Prostate gland (tissue), 2 donors: ENCODE measurements at places on chromosomes 6 and 20. TPM values are rescaled to one million over a fixed set of nuclear protein-coding genes. Genes with fewer than 3 reads are reported as not detected.

DNA sequence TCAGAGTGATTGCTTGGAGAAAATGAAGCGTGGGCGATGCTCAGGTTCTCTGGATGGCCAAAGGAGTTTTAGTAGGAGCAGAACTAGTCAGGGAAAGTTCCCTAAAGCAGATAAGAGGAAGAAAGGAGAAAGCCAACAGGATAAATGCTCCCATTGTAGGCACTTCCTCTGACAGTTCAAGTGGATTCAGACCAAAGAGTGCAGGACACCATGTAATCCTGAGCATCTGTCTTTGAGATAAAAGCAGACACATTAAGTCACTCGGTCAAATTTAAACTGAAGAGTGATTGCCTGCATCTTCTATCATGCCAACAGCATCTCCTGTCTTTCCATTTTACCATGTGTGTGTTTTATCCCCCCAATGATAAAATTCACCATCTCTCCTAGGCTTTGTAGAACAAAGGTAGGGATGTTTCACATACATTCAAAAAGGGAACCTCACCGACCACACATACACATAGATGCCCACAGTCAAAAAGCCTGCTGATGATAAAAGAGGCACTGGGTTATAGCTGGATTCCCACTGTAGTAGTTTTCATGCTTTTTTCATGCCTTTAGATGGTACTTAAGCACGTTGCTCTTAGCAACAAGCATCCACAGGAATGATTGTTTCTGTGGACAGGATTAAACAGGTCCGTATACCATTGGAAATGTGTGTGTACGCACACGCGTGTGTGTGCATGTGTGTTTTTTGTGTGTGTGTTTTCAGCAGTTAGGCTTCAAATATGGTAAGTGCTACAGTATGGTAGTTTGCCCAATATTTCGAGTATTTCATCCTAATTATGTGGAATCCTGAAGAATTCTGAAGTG is 7.0 kb downstream of the GRIK2 start:
- no peak overlapping the region for H3K4me3 ChIP-seq
- H3K4me1 ChIP-seq: no peaks in the 10 kb centered on the region

- peaks cover 28% of the 10 kb centered on the region for H3K4me1 ChIP-seq
- no peak for DNase-seq
- peak overlapping the region; percentile 23 for H3K27ac ChIP-seq
- peaks cover 26% of the 10 kb centered on the region for H3K36me3 ChIP-seq
- no peak overlapping the region for H3K4me3 ChIP-seq
- H3K27me3 ChIP-seq: no peaks in the 10 kb centered on the region
Measured at GRCh38 chr20:62307226-62308101, 4.7 kb downstream of the ADRM1 start.

The SAMD10 gene
- 14.7 TPM for total RNA-seq

The ARMC2 gene
- 2.0 TPM for total RNA-seq
